ENCODE measurements at places on chromosomes 2 and 18.
A peak's percentile ranks its signal among the peaks of the same experiment; 100 is the strongest.

DNA sequence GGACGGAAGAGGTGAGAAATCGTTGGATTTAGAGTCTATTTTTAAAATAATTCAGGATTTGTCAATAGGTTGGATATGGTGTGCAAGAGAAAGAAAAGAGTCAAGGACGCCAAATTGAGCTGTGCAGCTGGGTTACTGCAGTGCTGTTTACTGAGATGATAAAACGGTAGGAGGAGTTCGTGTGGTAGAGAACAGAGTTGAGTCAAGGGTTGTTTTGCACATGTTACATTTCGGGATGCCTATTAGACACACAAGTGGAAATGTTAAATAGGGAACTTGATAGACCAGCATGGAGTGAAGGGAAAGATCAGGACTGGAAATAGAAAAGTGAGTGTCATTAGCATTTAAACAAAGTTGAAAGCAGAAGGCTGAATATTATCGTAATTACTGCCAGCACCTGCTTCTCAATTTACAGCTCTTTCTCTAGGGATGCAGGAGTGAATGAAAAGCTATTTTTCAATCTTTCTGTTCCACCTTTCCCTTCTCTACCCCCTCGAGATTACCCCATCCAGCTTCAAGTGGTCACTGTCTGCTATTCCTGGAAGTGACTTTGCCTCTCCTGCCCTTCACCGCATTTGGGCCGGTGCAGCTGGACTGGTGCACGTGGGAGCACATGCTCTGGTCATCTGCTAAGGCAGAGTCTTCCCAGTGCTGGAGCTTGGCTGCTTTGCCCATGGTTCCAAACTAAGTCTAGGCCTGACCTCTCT, 30.3 kb downstream of the GPR75 start:
- ATAC-seq = no peak
- H3K27ac ChIP-seq = no peak overlapping the region
- no peaks in the 10 kb centered on the region for H3K27me3 ChIP-seq
- peaks cover 52% of the 10 kb centered on the region for H3K36me3 ChIP-seq
- H3K4me3 ChIP-seq = no peak overlapping the region
- H3K4me1 ChIP-seq = no peaks in the 10 kb centered on the region

DNA sequence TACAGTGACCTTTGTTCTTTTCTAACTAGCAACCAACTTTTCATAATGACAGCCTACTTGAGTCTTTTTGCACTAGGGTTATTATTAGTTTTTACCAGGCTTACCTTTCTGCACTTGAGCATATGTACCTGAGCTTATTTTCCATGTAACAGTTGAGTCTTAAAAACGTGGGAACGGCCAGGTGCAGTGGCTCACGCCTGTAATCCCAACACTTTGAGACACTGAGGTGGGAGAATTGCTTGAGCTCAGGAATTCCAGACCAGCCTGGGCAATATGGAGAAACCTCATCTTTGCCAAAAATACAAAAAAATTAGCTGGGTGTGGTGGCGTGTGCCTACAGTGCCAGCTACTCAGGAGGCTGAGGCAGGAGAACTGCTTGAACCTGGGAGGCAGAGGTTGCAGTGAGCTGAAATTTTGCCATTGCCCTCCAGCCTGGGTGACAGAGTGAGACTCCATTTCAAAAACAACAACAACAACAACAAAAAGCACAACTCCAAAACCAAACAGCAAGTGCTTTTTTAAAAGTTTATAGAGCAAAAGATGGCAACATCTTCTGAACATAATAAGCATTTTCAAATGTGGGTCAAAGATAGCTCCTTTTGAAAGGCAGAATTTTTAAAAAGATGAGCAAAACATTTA, 57.1 kb upstream of the CD28 start:
- no peak overlapping the region for H3K4me3 ChIP-seq
- peaks cover 29% of the 10 kb centered on the region for H3K27me3 ChIP-seq
- no peaks in the 10 kb centered on the region for H3K36me3 ChIP-seq
- no peaks in the 10 kb centered on the region for H3K4me1 ChIP-seq
- no peak overlapping the region for H3K27ac ChIP-seq
- no peak for ATAC-seq

GRCh38 chr18:56148373-56148772, 490.0 kb downstream of the TXNL1 start:
- H3K4me1 ChIP-seq = no peaks in the 10 kb centered on the region
- no peaks in the 10 kb centered on the region for H3K27me3 ChIP-seq
- no peaks in the 10 kb centered on the region for H3K36me3 ChIP-seq
- ATAC-seq = no peak
- H3K27ac ChIP-seq = no peak overlapping the region
- H3K4me3 ChIP-seq = no peak overlapping the region

- no peak overlapping the region for H3K27ac ChIP-seq
- H3K4me3 ChIP-seq = no peak overlapping the region
- no peaks in the 10 kb centered on the region for H3K4me1 ChIP-seq
- no peaks in the 10 kb centered on the region for H3K27me3 ChIP-seq
Measured at GRCh38 chr2:57461624-57462023, 585.0 kb upstream of the VRK2 start.

- no peak for ATAC-seq
- H3K27me3 ChIP-seq = no peaks in the 10 kb centered on the region
- no peaks in the 10 kb centered on the region for H3K36me3 ChIP-seq
- H3K4me1 ChIP-seq = peaks cover 9% of the 10 kb centered on the region
- no peak overlapping the region for H3K27ac ChIP-seq
- H3K4me3 ChIP-seq = no peak overlapping the region
Measured at GRCh38 chr2:61543062-61543461, 4.9 kb upstream of the XPO1 start.

DNA sequence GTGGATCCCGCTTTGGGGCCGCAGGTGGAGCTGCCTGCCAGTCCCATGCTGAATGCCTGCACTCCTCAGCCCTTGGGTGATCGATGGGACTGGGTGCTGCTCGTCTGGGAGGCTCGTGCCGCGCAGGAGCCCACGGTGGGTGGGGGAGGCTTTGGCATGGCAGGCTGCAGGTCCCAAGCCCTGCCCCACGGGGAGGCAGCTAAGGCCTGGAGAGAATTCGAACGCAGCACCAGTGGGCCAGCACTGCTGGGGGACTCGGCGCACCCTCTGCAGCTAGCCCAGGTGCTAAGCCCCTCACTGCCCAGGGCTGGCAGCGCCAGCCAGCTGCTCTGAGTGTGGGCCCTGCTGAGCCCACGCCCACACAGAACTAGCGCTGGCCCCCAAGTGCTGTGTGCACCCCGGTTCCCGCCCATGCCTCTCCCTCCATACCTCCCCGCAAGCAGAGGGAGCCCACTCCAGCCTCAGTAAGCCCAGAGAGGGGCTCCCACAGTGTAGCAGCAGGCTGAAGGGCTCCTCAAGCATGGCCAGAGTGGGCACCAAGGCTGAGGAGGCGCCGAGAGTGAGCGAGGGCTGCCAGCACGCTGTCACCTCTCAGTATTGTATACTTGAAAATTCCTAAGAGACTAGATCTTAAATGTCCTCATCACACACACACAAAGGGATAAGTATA, 1654.2 kb upstream of the SLC39A10 start:
- H3K4me3 ChIP-seq = no peak overlapping the region
- peak; percentile 31 for ATAC-seq
- no peaks in the 10 kb centered on the region for H3K27me3 ChIP-seq
- H3K4me1 ChIP-seq = no peaks in the 10 kb centered on the region
- H3K36me3 ChIP-seq = no peaks in the 10 kb centered on the region

Data from stimulated activated memory B cell treated with anti-CD40 and anti-IgM and Interleukin-4, amounts not matched to agents 10 μg/mL and 1 μg/mL and 100 μg/mL, for 72 hours (primary cell).